Renal cortical epithelial cell (primary cell): ENCODE measurements at places on chromosomes 7 and 10. TPM values are rescaled to one million over a fixed set of nuclear protein-coding genes. Genes with fewer than 3 reads are reported as not detected.

- DNase-seq = no peak
Measured at GRCh38 chr7:39721919-39722597, 98.7 kb downstream of the RALA start.

The CCZ1 gene
- total RNA-seq = 41.9 and 46.5 TPM in 2 replicates

The NAT16 gene
- total RNA-seq = not detected in 2 replicates

GRCh38 chr7:32043688-32044087, 26.5 kb downstream of the PDE1C start:
- peak; percentile 98 for DNase-seq

DNA sequence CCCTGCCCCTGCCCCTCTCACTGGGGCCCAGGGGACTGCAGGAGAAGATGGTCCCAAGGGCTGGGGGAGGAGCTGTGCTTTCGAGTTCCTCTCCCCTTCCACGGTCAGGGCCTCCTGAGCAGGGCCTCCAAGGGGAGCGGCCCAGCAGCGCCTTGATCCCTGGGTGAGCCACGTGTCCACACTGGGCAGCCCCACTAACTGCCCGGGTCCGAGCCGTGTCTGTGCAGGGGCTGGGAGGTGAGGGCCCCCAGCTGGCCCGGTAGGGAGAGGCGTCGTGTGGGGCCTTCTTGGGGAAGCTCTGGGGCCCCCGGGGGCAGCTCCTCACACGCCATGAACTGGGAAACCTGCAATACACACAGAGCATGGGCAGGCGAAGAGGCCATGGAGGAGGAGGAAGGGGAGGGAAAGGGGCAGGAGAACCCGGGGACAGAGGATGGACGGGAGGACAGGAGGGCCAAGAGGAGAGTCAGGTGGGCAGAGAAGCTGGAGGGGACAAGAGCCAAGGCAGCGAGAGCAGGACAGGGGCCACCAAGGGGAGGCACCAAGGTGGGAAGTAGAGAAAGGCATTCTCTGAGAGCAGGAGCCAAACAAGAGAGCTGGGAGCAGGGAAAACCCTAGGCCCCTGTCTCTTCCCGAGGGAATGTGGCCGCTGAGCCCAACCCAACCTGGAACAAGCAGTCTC, 32.8 kb downstream of the KCNH2 start:
- no peak for DNase-seq

DNA sequence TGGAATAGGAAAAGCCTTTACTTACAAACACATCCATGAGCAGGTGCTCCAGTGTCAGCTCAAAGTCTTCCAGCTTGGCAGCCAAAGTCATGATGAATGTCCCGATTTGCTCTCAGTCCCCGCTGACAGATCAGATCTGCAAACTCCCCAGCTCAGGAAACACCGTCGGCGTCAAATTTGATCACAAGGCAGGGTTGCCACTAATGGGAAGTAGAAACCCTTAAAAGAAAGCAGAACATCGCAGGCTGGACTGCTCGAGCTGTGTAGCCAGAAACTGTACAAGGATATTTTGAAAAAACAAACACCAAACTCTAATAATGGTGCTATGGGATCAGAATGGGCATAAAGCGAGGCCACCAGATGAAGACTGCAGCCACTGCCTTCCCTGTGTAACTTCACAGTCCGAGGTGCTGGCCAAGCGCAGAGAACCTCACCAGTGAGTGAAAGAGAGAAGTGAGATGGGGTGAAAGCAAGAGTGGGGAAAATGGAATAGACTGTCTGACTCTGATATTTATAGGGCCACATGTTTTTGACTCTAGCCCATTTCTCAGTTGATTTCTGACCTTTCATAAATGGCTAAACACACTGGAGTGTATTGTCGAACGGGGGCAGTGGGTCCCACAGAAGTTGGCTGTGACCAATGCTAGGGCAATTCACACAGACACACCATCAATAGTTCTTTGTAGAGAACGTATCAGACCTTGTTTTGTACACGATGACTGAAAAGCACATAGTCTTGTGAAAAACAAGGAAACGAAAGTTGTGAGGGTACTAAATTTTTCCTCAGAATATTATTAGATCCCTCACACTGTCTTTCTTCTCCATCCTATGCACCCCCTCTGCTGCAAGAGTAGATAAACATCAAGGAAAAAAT, 306.2 kb downstream of the FRMD4A start:
- no peak for DNase-seq

DNA sequence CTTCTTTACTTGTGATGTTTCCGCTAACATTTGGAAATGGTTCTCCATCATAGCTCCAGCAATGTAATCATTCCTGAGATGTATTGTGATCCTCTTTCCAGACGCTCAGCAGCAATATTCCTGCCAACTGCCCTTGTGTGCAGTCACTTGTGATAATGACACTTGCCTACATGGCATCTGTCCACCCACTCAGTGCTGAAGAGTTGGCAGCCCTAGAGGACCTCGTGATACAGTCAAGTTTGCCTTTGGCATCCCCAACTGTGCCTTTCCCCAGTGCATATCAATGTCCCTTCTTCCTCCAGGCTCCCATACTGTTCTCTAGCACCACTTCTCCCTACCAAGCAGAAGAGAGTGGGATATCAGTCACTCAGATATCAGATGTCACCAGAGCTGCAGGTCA, 64.9 kb downstream of the MYOF start:
- no peak for DNase-seq

The CALHM2 gene
- 0.80 and 0.87 TPM in 2 replicates for total RNA-seq

DNA sequence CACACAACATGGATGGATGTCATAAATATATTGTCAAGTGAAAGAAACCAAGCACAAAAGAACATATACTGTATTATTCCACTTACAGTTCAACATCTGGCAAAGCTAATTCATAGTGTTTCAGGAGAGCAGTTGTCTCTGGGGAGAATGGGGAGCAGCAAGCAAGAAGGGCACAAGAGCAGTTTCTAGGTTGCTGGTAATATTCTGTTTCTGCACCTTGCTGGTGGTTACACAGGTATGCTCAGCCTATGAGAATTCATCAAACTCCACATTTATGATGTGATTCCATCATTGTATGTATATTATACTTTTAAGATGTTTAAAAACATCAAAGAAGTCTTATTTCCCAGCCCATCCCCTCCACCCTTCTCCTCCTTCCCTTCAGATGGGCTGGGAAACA, 18.1 kb upstream of the PALS2 start:
- no peak for DNase-seq

- DNase-seq = no peak
Measured at GRCh38 chr7:95479992-95480624, 5.6 kb upstream of the ASB4 start.

DNA sequence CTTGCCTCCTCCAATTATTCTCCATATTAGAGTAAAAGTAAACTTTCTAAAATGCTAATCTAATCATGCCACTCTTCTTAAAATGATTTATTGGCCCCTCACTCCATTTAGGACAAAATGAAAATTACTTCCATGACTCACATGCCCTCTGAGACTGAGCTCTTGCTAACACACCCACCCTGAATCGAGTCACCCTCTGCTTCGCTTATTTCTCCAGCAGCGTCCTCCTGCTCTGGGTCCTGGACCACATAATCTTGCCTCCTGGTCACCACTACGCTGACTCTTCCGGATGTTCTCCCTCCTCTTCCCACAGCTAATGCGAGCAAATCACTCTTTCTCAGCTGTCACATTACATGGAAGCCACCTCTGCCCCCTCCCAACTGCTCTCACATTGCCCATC, 384.0 kb upstream of the FZD8 start:
- peak; percentile 54 for DNase-seq

- DNase-seq = no peak
Measured at GRCh38 chr10:130578532-130579289, 442.5 kb downstream of the GLRX3 start.

GRCh38 chr10:62047960-62048383, 146.5 kb downstream of the ARID5B start:
- DNase-seq = peak; percentile 64

The TUBAL3 gene
- 0.35 and 1.7 TPM in 2 replicates for total RNA-seq

The GPR26 gene
- total RNA-seq = not detected in 2 replicates

- DNase-seq = no peak
Measured at GRCh38 chr10:676178-676577, 13.3 kb downstream of the DIP2C start.

The NKX2-3 gene
- not detected in 2 replicates for total RNA-seq

The NOS3 gene
- total RNA-seq = 0.15 and 0.35 TPM in 2 replicates

DNA sequence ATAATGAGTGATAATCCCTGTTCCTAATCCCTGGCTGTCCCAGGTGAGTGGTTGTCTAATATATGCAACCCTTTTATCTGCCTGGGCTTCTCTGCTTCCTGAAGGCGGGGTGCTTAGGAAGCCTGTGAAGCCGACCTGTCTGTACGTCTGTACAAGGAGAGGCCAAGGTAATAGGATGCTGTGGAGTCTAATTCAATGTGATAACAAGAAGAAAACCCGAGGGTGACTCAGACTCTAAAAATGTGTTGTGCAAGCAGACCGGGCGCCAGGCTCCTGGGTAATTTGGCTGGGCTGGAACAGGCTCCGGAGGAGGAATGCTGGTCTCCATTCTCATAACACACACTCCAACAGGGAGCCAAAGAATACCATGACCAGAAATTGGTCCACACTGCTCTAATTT, 43.6 kb downstream of the THNSL1 start:
- DNase-seq = peak; percentile 87

GRCh38 chr10:88116481-88116880, 253.1 kb downstream of the PTEN start:
- peak; percentile 35 for DNase-seq

The CACNB2 gene
- total RNA-seq = not detected in 2 replicates

The ANKRD61 gene
- 0.15 TPM in 1 of 2 replicates, not detected in the other for total RNA-seq

DNA sequence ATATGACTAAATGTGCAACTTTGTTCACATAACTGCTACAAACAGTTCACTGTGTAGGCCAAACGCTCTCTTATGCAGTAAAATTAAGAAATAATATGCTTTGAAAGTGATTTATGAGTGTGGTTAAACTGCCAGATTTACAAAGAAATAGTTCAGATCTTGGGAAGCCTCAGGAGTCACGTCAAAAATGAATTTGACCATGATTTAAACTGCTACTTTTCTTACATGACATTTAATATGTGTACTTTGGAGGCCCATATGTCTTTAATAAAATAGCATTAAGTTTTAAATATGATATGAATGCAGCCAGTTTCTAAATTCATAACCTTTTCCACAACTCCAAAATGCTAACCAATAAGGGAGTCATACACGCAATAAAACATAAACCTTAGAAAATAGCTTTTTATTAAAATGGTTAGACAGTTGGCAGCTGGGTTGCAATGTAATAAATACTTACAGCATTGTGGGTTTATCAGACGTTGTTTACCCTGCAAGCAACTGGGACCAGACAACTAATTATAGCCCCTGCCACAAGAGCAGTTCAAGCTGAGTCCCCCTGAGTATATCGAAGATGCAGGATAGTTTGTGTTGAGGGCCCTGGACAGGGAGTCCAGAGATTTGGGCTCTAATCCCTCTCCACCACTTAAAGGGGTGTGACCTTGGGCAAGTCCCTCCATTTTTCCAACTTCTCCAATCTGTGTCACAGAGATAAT, 640.4 kb downstream of the LRMDA start:
- DNase-seq = no peak

GRCh38 chr7:22730921-22731654, 4.1 kb downstream of the IL6 start:
- DNase-seq = peak; percentile 96

The MBL2 gene
- not detected in 2 replicates for total RNA-seq

The PKD2L1 gene
- total RNA-seq = not detected in 2 replicates

The MSS51 gene
- 0.69 and 1.5 TPM in 2 replicates for total RNA-seq

The ADRA2A gene
- 0.15 TPM in 1 of 2 replicates, not detected in the other for total RNA-seq
